ENCODE measurements at places on chromosomes 5 and 9.

DNA sequence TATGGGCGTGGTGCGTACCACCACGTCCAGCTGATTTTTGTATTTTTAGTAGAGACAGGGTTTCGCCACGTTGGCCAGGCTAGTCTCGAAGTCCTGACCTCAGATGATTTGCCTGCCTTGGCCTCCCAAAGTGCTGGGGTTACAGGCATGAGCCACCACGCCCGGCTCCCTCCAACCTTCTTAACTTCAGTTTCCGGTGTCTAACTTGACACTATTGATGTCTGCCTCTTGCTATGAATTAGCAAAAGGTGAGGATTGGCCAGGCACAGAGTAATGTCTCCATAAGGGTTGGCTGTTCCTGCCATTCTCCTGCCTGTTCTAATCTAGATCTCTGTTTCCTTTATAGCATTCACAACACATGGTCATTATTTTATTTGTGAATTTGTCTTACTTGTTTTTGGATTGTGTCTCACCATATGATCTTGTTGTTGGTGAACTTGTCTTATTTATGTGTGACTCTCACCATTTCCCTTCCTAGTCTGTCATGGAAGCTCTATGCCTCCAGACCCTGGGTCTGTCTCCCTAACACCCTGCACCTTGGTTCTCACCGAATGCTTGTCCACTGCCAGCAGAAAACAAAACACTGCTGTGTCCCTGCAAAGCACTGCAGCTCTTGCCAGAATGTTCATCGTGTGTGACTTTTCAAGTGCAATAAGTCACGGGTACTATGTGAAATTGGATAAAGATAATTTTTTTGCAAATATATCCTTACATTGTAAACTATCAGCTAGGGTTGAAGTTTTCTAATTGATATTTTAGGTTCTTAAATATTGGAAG is 26.0 kb downstream of the BASP1 start:
- DNase-seq, result no peak

DNA sequence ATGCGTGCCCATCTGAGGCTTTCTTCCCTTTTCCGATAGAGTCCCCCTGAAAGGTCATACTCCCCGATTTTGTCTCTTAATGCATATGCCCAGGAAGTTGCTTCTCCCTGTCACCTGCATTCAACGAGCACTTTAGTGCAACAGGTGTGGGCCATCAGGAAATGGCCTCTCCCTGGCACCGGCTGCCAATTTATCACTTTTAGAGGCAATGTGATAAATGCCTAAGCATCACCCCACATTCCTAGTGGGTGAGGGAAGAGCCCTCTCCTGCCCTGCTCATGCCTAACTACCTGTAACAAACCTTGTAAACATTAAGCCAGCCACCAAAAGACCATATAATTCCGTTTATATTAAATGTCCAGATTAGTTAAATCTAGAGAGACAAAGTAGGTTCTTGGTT is 1.1 kb upstream of the SNAPC3 start:
- no peak for DNase-seq

GRCh38 chr9:37667706-37668105 is 17.0 kb downstream of the FRMPD1 start:
- no peak for DNase-seq

DNA sequence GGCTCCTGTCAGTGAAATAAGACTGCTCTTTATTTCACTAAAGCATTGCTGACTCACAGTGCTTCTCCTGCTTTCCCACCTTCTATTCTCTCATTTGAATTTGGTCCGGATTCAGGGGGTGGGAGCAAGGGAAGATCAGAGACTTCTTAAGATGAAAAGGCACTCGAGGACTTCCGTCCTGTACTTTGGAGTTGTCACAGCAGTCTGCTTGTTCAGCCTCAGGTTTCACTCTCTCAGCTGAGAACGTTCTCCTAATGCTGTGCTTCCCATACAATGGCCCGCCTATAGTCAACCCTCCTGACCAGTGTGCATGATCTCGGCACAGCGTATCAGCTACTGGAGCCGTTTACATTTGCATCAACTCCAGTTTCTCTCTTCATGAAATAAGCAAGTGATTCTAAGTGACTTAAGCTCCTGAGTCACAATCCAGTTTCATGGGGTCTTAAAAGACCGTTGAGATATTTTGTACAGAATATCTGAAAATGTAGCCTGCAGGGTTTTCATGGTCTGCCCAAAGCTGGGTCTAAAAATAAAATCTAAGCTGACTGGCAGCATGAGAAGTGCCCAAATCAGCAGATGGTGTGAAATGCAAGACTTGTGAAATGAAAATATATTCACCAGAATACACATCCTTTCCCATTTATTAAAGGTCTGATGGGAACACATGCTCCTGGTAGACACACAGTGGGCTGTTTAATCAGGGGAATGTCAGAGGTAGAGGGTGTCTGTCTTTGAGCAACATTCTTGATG is 145.0 kb downstream of the ADCY2 start:
- DNase-seq, result no peak

DNA sequence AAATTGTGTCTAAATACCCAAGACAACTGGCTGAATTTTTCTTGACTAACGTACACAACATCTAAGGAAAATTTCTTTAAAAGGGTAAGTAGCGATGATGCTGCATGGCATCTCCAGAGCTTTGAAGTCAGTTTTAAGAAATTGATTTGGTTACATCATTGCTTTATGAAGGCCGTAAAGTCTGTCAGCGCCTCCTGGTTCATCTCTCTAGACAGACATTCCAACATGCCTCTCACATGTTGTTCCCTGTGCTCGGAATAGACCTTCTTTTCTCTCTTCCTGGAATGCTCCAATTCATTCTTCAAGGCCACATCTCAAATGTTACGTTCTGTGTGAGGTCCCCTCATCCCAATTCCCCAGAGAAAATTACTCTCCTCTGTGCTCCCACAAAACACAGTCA is 108.7 kb upstream of the SSBP2 start:
- DNase-seq, result no peak

- no peak for DNase-seq
Observed at GRCh38 chr9:129175825-129176633, 2.0 kb downstream of the IER5L start.

DNA sequence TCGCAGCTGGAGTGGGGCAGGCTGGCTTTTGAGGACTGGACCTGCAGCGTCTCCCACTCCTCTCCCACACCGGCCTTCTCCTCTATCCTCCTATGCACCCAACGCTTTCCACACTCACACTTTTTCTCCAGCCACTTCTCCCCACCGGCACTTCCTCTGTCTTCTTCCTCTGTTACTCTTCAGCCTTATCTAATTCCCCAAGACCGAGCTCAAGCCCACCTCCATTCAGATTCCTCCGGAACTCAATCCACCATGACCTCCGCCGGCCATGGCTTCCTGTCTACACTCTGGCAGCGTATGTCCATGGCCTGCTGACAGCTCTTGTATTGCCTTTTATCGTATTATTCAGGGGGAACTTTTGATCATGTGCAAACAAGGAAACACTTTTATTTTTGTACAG is 545 bp upstream of the OR2V1 start:
- no peak for DNase-seq

- DNase-seq, result no peak
Observed at GRCh38 chr9:3473405-3473804, 52.4 kb downstream of the RFX3 start.

- DNase-seq, result no peak
Observed at GRCh38 chr5:15914638-15915037, 265.0 kb downstream of the MARCHF11 start.

GRCh38 chr9:33851301-33851700 is 34.3 kb downstream of the UBE2R2 start:
- DNase-seq, result no peak

GRCh38 chr5:74232276-74232675 is 408.3 kb downstream of the ENC1 start:
- DNase-seq, result no peak

DNA sequence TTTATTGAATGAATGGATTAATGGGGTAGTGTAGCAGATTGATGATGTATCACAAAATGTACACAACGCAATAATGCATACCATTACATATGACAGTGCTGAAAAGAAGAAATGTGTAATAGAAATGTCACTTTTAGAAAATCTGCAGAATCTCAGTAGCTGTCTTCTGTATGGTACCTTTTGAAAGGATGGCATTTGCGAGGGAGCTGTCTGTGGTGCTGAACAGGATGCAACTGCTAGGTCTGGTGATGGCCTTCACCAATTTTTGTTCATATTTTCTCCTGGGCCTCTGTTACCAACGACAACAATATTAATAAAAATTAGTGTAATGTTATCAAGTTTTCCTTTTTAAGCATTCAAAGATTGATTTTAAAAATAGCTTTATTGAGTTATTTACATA is 36.2 kb upstream of the OTULIN start:
- no peak for DNase-seq

GRCh38 chr5:132788990-132789886 is 12.2 kb upstream of the SEPTIN8 start:
- no peak for DNase-seq

DNA sequence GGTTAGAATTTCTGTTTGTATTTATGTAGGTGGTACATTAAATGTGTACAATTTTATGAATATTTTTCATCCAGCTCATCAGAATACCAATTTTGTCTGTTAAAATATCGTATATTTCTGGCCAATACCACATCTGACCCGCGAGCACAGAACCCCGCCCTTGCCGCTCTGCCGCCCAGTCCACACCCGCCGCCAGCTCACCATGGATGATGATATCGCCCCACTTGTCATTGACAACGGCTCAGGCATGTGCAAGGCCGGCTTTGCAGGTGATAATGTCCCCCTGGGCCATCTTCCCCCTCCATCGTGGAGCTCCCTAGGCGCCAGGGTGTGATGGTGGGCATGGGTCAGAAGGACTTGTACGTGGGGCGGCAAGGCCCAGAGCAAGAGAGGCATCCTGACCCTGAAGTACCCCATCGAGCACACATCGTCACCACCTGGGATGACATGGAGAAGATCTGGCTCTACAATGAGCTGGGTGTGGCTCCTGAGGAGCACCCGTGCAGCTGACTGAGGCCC is 153.2 kb downstream of the CAVIN4 start:
- DNase-seq, result no peak

- no peak for DNase-seq
Observed at GRCh38 chr9:14992081-14992480, 81.9 kb upstream of the FREM1 start.

DNA sequence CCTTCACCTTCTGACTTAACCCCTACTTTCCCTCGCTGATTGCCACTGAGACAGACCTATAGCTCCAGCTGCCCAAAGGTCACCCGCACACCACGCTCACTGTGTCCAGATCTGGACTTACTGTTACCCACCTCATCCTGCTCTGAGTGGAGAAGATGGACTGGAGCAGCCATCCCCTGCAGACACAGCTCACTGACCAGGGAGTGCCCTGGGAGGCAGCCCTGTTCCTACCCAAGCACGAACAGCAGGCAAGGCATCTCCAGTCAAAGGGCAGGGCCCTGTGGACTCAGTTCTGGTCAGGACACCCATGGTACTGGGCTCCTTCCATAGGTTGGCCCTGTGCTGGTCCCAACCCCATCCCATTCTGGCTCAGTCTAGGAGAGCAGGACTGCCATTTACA is 9.5 kb upstream of the BARX1 start:
- no peak for DNase-seq

DNA sequence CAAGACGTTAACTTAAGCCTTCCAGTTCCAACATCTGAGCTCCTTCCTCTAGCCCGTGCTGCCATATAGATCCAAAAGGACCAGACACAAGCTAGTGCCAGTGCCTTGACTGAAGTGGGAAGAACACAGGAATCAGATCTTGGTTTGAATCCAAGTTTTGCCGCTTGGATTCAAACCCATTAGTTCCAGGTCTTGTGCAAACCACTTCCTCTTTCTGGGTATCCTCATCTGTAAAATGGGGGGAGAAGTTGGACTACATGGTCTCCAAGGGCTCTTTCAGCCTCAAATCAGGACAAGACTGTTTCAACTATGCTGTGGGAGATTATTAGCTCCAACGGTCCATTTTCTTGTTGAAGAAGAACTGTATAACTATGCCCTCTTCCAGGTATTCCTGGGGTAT is 32.6 kb downstream of the TTLL11 start:
- no peak for DNase-seq

Measured in GM12892 (cell line).